Right forelimb (tissue), 1 donor: ENCODE measurements at places on chromosomes 12 and 14.

DNA sequence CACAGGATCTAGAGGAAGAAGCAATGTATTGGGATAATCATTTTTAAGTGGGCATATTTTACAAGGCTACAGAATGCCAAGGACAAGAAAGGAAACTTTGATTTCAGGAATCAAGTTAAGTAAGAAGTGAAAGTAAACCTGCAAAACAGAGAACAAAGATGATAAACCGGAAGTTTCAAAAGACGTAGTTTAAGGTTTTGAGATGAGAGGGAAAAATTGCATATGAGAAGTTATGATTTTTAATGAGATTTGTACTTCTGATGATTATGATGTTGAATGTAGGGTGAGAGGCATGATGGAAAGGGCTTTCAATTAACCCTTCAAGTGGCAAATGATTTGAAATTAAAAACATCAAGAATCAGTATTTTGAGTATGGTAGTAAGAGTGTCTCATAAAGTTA lies 134.9 kb downstream of the CAPZA3 start:
- DNase-seq = no peak

DNA sequence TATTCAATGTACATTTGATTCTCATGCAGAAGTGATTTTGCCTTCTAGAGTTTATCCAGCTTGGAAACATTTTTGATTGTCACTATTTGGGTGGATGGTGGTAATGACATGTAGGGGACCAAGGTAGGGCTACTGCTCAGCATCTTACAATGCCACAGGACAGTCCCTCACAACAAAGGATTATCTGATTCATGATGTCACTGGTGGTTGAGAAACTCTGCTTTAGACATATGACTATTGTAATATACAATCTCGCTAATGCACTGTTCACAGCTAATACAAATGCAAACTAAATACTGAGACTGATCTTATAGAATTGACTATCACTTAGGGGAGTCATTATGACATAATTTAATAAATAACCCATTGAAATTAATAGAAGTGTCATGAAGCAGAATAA lies 60.4 kb upstream of the BTG1 start:
- DNase-seq = no peak

- no peak for DNase-seq
Measured at GRCh38 chr12:110775997-110776396, 33.3 kb upstream of the PPP1CC start.

GRCh38 chr14:51884086-51884927 lies 23.9 kb downstream of the GNG2 start:
- no peak for DNase-seq

DNA sequence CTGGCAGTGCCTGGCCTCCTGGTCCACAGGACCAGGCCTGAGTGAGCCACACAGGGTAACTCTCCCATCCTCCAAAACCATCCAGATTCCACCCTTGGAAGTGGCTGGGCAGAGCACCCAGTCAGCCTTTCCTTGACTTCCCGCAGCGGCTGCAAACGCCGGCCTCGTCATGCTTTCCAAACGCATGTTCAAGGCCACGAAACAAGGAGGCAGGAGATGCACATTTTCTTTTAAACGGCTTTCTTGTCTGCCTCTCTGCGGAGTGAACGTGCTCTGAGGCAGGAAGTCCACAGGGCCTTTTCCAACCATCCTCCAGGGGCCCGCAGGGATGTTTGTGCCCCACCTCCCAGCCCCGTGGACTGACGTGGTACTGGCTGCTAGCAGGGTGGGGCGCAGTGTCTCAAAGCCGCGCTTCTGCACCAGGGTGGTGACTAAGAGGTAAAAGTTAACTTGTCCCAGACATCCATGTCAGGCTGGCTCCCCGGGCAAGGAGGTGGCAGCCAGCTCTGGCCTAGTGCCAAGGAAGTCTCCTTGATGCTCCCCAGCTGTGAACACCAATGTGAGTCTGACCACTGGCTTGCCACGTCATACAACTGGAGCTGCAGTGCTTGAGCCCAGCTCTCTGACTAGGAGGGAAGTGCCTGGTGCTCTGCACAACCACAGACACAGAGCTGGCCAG lies 45.0 kb downstream of the KCNA5 start:
- DNase-seq = no peak

- no peak for DNase-seq
Measured at GRCh38 chr14:78245238-78245637, 75.1 kb downstream of the NRXN3 start.

DNA sequence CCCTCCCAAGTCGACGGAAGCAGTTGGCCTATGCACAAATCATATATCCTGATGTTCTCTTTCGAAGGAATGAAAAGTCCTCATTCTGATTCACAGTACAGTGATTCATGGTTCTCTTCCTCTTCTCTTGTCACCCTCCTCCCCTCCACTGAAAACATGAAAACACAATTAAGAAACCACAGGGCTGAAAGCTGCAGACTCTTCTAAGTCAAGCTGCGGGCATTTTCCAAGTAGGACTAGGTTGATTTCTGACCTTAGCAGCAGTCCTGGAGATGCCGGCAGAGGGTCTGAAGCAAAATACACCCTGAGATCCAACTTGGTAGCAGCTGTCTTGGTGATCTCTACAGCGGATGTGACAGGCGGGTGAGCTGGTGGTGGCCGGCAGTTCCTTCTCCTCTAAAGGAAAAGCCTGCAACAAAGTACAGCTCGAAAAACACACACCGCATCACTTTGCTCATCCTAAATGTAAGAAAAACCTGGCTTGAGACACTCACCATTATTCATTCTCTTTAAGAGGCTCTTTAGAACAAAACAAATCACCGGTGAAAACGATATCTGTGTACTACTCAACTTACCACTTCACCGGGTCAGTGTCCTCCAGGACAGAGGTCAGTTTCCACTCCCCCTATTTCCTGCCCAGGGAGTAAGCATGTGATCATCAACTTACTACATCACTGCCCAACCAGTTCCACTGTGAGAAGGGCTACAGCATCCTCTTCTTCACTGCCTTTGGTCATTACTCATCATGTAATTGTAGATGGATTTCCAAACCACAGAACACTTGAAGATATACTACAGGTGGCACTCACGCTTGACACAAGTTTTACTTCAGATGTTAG lies 6.0 kb downstream of the TMCC3 start:
- no peak for DNase-seq

GRCh38 chr12:105036937-105037649 lies 47.2 kb downstream of the ALDH1L2 start:
- DNase-seq = no peak

DNA sequence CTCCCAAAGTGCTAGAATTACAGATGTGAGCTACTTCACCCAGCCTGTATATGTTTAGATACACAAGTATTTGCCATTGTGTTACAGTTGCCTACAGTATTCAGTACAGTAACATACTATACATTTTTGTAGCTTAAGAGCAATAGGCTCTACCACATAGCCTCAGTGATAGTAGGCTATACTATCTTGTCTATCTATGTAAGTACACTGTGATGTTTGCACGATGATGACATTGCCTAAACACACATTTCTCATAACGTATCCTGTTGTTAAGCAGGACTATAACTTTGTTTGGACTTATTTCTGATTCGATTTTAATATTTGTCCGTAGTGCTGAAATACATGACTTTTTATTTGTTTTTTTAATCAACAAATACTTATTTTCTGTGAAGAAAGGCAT lies 129.2 kb downstream of the PCNX1 start:
- DNase-seq = no peak

- DNase-seq = no peak
Measured at GRCh38 chr12:52672321-52672933, 7.8 kb downstream of the KRT1 start.

DNA sequence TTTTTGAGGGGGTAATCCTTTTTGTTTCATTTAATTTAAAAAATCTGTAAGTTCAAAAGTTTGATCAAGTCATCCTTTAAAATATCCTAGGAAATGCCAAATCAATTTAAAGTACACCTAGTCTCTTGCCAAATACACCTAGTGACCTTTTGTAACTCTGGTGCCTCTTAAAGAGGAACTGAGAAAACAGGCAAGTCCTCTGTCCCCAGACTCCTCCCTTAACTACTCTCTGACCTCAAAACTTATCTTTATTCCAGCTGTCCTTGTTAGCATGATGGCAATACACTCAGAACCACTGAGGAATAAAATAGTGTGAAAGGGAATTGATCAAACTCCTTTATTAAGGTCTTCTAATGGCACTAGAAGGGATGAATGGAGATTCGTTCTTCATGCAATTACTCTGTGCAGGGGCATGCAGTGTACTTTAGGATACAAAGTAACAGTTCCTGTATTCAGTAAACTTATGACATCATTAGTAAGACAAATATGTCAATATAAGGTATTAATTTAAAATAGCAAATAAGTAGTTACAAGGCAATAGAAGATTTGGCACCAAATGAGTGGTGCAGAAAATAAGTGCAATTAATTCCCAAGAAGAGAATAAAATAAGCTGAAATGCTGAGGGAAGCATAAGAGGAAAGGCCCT lies 3.3 kb downstream of the FAR2 start:
- DNase-seq = no peak

GRCh38 chr12:9811621-9812020 lies 15.7 kb upstream of the KLRF1 start:
- no peak for DNase-seq

DNA sequence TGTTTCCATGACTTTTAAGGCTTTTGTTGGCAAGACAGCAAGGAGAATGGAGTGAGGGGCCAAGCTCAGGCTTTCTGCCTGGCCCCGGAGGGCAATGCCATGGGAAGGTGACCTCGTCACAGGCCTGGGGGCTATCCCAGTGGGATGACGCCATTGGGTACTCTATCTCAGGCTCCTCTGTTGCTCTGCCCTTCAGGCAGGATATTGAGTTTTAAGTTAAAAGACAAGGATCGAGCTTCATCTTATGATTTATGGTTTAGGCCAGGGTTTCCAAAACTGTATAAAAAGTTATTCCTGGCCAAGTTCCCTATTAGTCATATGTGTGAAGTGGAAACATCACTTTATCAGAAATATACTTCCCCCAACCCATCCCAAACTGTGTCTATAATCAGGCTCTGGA lies 127.7 kb downstream of the ZFP36L1 start:
- peak; percentile 41 for DNase-seq

DNA sequence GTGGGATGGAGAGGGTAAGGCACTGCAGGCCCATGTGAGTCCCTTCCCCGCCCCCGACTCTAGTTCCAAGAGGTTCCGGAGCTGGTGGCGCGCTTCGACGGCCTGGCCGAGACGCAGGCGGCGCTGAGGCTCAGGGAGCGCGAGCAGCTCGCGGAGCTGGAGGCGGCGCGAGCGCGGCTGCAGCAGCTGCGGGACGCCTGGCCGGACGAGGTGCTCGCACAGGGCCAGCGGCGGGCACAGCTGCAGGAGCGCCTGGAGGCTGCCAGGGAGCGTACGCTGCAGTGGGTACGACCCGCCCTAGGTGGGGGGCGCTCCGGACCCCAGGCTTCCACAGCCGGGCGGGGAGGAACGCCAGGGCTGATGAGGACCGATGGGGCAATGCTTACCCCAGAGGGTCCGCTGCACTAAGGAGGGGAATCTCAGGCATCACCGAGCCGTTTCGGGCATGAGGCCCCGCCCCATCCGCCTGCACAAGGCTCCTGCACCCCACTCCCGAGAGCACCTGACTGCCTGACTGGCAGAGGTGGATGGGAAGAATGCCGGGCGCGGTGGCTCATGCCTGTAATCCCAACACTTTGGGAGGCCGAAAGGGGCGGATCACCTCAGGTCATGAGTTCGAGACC lies 4.9 kb downstream of the CFAP73 start:
- no peak for DNase-seq

GRCh38 chr12:52434081-52434733 lies at the start of gene KRT75:
KRT75 (minus strand) TSS chr12:52434371; CDS start chr12:52434304, 67 bp downstream.
- DNase-seq = no peak

- DNase-seq = no peak
Measured at GRCh38 chr12:130437555-130438242, 100.0 kb downstream of the PIWIL1 start.

DNA sequence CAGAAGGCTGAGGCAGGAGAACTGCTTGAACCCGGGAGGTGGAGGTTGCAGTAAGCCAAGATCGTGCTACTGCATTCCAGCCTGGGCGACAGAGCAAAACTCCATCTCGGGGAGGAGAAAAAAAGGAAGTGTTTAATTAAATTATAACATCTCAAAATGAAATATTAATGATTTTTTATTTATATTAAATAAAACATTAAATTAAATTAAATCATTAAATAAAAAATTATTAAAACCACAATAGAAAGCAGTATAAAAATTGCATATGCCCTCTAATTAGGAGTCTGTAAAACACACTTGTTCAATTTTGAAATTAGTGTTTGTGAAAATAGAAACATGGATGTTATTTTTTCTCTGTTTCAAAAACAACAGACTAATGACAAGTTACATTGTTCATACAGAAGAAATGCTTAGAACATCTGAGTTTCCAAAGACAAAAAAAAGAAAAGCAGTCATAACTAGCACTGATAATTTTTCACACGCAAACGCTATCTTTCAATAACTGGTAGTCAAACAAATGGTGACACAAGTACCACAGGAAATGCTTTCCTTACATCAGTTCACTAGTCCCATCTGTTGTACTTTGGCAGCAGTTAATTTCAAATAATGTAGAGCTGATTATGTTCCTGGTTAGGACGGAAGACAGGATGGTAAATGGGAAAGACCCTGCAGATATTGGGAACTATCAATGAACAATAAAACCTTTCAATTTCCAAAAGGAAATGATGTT lies 54.9 kb downstream of the HECTD4 start:
- DNase-seq = no peak

GRCh38 chr12:108295641-108296040 lies 43.5 kb downstream of the CMKLR1 start:
- DNase-seq = no peak

- no peak for DNase-seq
Measured at GRCh38 chr12:120534703-120535655, 823 bp downstream of the RNF10 start.

GRCh38 chr12:113831016-113831415 lies 135.1 kb downstream of the RBM19 start:
- DNase-seq = no peak

- DNase-seq = no peak
Measured at GRCh38 chr12:104275689-104276088, 27.9 kb upstream of the EID3 start.

DNA sequence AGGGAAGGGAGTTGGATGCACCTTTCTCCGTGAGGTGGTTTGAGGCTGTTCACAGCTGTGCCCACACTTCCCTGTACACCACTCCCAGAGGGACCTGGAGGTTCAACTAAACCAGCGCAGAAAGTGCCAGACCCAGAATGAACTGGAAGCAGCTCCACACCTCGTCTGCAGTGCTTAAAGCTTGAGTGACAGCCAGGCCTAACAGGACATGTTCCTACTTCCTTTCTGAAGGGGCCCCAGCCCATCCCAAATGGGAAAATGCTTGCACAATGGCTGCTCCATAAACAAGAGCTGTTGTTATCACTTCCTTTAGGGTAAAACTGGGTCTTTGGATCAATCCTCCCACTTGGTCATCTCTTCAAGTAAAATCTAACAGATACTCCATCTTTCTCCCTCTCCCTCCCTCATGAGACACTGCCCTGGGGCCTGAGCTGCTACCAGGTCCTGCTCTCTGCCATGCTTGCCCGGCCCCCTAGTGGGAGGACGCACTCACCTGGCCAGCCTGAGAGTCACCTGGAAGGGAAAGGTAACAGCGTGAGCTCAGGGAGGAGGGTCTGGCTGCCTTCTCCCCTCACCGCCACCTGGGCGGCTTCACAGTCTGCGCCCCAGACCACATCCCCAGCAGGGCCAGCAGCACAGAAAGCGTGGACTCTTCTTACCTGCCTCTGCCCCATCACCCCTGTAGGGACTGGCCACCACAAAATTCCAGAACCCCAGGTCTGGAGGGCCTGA lies 33.5 kb downstream of the ISCA2 start:
- DNase-seq = no peak
